ENCODE measurements at places on chromosomes 5 and 9. TPM values are rescaled to one million over a fixed set of nuclear protein-coding genes. Genes with fewer than 3 reads are reported as not detected.
A peak's percentile ranks its signal among the peaks of the same experiment; 100 is the strongest.

Gene MARCOL
- not detected for polyA plus RNA-seq

Gene HAPLN1
- polyA plus RNA-seq = 0.39 TPM

Gene SHOC1
- polyA plus RNA-seq = not detected

Gene CCDC187
- polyA plus RNA-seq = not detected

DNA sequence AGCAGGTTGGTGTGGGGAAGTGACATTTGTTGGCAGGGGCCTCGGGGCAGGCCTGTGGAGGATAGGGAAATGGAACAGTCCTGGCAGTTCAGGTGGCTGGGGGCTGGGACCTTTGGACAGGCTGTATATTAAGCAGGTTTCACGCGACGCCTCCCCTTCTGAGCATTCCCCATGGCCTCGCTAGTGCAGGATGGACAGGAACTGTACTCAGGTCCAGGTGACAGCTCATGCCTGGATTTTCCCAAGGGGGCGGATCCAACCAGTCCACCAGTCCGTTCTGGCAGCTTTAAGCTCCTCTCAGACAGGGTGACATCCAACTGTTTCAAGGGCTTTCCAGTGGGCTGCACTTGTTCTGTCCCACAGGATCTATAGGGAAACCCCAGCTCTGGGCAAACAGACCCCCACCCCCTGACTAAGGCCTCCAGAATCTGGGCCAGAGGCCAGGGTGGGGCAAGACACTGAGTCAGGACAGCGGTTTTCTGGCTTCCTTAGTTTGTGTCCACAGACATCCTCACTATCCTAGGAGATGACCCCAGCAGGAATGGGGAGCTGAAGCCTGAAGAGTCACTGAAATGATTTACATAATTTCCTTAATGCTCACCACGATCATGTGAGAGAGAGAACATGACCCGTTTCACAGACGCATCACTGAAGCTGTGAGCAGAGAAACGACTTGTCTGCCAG, 20.9 kb downstream of the CSF2 start:
- H3K36me3 ChIP-seq = no peaks in the 10 kb centered on the region
- H3K27ac ChIP-seq = peak overlapping the region; percentile 78
- no peaks in the 10 kb centered on the region for H3K27me3 ChIP-seq
- H3K4me1 ChIP-seq = no peaks in the 10 kb centered on the region
- H3K4me3 ChIP-seq = no peak overlapping the region

GRCh38 chr9:111691672-111692329, 30.4 kb downstream of the GNG10 start:
- no peaks in the 10 kb centered on the region for H3K36me3 ChIP-seq
- H3K4me1 ChIP-seq = no peaks in the 10 kb centered on the region
- no peak overlapping the region for H3K27ac ChIP-seq
- peak; percentile 39 for DNase-seq

GRCh38 chr5:179345433-179346321, at the start of gene ADAMTS2:
Gene ADAMTS2 (minus strand): TSS chr5:179345461. CDS start chr5:179345328, 133 bp downstream.
- H3K4me1 ChIP-seq = no peaks in the 10 kb centered on the region
- DNase-seq = peak; percentile 92
- H3K27me3 ChIP-seq = no peaks in the 10 kb centered on the region
- H3K4me3 ChIP-seq = no peak within 1 kb of the TSS

- no peaks in the 10 kb centered on the region for H3K27me3 ChIP-seq
- no peak overlapping the region for H3K4me3 ChIP-seq
- H3K27ac ChIP-seq = peak overlapping the region; percentile 68
Measured at GRCh38 chr5:76710991-76711390, 4.9 kb upstream of the F2R start.

Gene CXXC5
- 47.4 TPM for polyA plus RNA-seq

GRCh38 chr5:14413331-14413750, 168.3 kb upstream of the OTULINL start:
- no peak overlapping the region for H3K4me3 ChIP-seq
- no peaks in the 10 kb centered on the region for H3K27me3 ChIP-seq
- peaks cover 34% of the 10 kb centered on the region for H3K36me3 ChIP-seq
- DNase-seq = no peak

DNA sequence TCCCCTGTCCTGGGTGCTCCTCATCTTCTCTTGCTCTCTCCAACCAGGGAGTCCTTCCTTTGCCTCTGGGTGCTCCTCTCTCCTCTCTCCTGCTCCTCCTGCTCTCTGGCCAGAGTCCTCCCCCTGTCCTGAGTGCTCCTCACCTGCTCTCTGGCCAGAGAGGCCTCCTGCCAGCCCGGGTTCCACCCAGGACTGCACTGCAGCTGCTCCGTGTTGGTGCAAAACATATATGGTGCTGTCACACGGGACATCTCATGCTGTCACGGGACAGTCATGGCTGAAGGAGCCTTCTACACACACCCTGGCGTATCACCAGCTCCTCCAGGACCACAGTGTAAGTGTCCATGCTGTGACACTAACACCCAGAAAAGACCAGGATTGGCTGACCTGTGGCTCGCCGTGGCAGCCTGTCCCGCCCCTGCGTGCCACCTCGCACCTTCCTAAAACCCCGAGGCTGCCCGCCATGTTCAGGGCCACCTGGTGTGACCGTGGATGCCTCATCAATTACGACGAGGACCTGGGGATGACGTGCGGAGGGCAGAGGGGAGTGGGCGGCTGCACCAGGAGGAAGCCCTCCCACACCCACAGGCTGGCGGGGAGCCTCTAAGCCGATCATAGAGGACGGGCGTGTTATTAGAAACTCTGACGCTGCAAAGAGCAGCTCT, 27.9 kb upstream of the SLC6A3 start:
- H3K4me1 ChIP-seq = no peaks in the 10 kb centered on the region
- no peak overlapping the region for H3K4me3 ChIP-seq
- no peaks in the 10 kb centered on the region for H3K27me3 ChIP-seq
- H3K27ac ChIP-seq = no peak overlapping the region
- H3K36me3 ChIP-seq = peaks cover 5% of the 10 kb centered on the region

Gene SLC4A9
- polyA plus RNA-seq = 0.02 TPM

DNA sequence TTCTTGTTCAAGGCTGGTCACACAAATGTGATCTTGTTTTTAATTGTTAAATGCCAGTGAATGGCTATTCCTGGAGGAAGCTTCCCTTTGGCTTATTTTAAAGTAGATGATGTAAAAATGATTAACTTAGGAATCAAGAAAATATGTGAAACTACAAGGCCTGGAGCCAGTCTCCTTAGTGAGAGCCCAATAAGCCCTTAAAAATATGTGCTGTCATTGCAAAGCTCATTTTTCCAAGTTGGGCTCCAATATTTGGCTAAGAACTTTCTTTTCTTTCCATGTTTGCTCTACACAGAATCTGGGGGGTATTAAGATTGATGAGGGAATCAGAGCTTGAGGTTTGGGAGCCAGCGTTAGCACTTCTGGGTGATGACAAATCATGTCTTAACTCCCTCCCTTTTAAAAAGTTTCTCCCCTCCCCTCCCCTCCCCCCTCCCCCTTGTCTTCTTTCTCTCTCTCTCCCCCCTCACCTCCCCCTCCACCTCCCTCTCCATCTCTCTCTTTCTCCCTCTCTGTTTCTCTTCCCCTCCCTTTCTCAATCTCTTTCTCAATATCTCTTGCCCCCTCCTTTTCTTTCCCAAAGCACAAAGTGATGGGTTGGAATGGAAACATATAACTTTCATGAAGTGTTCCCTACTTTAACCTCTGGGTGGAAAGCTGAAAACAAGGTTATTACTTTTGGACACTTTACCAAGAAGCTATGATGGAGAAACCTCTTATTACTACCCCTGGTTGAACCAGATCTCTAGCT, 86.0 kb downstream of the FBXL7 start:
- DNase-seq = no peak
- no peaks in the 10 kb centered on the region for H3K36me3 ChIP-seq

Gene PCDHB11
- polyA plus RNA-seq = 0.61 TPM

- H3K4me3 ChIP-seq = no peak overlapping the region
- no peak for DNase-seq
- no peaks in the 10 kb centered on the region for H3K36me3 ChIP-seq
- no peaks in the 10 kb centered on the region for H3K4me1 ChIP-seq
- H3K27ac ChIP-seq = peak overlapping the region; percentile 2
Measured at GRCh38 chr9:16719921-16720320, 150.5 kb downstream of the BNC2 start.

Gene NR2F1-AS1
- 7.4 TPM for polyA plus RNA-seq
